ENCODE measurements at places on chromosomes 12 and 14. TPM values are rescaled to one million over a fixed set of nuclear protein-coding genes. Genes with fewer than 3 reads are reported as not detected.

OVCH1 gene
- not detected for total RNA-seq

LRCOL1 gene
- not detected for total RNA-seq

DDN gene
- 0.28 TPM for total RNA-seq

FOXN4 gene
- total RNA-seq: not detected

KRT7 gene
- 1,216 TPM for total RNA-seq

PRKD1 gene
- total RNA-seq: 0.71 TPM

PELI2 gene
- total RNA-seq: 0.21 TPM

CACNA2D4 gene
- total RNA-seq: not detected

SRRM4 gene
- not detected for total RNA-seq

KRT6C gene
- 261 TPM for total RNA-seq

LRRK2 gene
- 0.56 TPM for total RNA-seq

RND1 gene
- total RNA-seq: 0.46 TPM

KNTC1 gene
- total RNA-seq: 17.1 TPM

PDE3A gene
- 0.14 TPM for total RNA-seq

STRN3 gene
- 34.3 TPM for total RNA-seq

IL26 gene
- total RNA-seq: not detected

C3AR1 gene
- total RNA-seq: not detected

KRT78 gene
- 2.2 TPM for total RNA-seq

Data from airway epithelial cell (primary cell).